ENCODE measurements at places on chromosomes 6 and 20.

GRCh38 chr6:105487040-105487790 lies 84.3 kb upstream of the PREP start:
- no peak for DNase-seq

DNA sequence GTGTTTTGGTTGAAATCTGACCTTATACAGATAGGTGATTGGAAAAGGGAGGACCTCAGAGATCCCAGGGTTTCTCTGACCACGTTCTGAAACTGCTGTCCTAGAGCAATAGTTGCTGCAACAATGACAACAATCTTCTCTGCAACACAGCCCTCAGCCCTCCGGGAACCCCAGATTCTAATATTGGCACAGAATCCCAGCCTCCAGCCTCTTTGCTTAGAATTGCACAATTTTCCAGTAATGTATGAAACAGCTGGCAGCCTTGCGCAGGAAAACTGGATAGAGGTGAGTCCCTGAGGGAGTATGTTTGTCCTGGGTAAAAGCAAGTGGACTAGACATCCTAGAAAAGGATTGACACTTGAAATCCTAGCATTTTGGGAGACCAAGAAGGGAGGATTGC lies 30.4 kb upstream of the PNRC1 start:
- no peak for DNase-seq

DNA sequence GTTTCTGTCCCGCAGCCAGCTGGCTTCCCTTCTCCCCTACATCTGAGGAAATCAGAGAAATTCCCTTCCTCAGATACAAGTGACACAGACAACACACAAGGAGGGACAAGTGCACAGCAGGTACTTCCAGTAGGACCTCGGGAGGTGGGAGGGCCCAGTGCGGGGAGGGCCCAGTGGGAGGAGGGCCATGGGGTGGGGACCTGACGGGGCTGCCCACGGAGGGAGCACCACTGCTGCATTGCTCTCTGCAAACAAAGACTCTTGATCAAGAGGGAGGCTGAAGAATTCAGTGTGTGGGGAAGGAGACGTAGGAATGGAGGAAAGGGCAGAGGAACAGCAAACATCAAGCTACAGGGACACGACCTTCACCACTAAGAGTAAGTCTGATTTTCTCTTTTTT lies 9.0 kb downstream of the TAP2 start:
- no peak for DNase-seq

- no peak for DNase-seq
Observed at GRCh38 chr20:1856424-1856823, 38.8 kb upstream of the SIRPA start.

GRCh38 chr20:24027229-24027628 lies 38.6 kb upstream of the GGTLC1 start:
- DNase-seq, result peak; percentile 9

DNA sequence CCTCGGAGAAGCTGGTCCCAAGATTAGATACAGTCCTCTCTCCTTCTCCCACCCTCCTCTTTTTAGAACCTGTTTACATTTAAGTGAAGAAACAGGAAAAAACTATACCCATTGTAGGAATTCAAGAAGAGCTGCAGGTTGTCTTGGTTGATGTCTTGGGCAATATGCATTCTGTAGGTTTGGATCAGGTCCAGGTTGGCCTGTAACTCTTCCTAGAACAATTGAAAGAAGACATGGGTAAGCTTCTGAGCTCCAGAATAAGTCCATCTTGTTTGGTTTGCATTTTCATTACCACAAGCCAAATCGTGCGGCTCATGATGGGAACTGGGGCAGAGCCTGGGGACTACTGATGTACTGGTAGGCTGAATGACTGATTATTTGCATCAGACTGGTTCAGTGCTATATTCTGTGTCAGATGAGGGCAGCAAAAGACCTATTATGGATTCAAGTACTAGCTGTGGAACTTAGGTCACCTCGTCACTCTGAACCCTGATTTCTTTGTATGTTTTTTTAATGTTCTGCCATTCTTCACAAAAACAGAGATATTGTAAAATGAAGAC lies 20.3 kb upstream of the SLA2 start:
- DNase-seq, result no peak

Measured in GM20000 (cell line).